Activated CD8-positive, alpha-beta memory T cell treated with anti-CD3 and anti-CD28 coated beads, Interleukin-2, amount 10 ng/mL, durations not matched to agents 7 days and 5 days (primary cell): ENCODE measurements at places on chromosomes 6 and 20. TPM values are rescaled to one million over a fixed set of nuclear protein-coding genes. Genes with fewer than 3 reads are reported as not detected.

GRCh38 chr6:84019842-84020211 lies 13.7 kb upstream of the MRAP2 start:
- H3K27me3 ChIP-seq = peaks cover 11% of the 10 kb centered on the region
- H3K4me1 ChIP-seq = peaks cover 3% of the 10 kb centered on the region
- no peak for DNase-seq
- H3K4me3 ChIP-seq = no peak overlapping the region
- H3K36me3 ChIP-seq = no peaks in the 10 kb centered on the region

Gene CPNE5
- 0.79 TPM for total RNA-seq

Gene ANKRD66
- total RNA-seq = not detected

Gene COL19A1
- total RNA-seq = not detected

DNA sequence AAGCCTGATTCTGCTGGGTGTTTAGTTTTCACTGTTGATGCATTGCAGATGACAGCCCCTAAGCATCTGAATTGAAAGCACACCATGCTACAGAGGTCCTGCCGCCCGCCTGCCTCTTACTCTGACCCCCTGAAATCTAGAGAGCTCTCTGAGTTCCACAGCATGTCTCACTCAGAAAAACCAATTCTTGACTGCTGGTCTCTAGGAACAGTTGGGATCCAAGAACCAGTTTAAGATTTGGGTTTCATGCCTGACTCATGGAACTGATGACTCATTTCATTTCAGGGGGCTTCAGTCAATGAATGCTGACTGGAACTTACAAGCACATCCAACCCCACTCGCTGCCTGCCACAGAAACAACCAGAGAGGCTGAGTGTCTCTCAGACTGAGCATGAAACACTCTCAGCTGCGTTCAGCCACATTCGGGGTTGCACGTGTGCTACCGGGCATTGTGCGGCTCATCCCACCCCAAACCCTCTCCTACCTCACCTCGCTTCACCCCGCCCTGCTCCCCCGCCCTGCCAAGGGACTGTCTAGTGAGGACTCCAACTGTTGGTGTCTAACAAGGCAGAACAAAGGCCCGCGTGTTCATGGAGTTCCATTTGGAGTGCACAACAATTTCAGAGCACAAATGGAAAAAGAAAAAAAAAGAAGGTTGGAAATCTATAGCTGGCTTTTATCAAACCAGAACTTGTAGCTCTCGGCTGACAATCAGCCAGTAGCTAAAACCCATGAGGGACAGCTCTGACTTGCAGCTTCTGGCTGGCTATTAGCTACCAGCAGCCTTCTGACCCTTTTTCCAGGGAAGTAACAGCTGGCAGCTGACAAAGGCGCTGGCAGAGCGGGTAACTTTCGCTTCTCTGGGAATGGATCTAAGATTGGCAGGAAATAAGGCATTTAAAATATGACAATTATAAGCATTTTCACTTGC lies 20.0 kb upstream of the TRAF3IP2 start:
- H3K4me1 ChIP-seq = no peaks in the 10 kb centered on the region
- peaks cover 3% of the 10 kb centered on the region for H3K36me3 ChIP-seq
- DNase-seq = no peak
- no peak overlapping the region for H3K4me3 ChIP-seq
- H3K27me3 ChIP-seq = no peaks in the 10 kb centered on the region
- H3K27ac ChIP-seq = no peak overlapping the region

Gene SOX18
- 0.20 TPM for total RNA-seq

Gene MAD2L1BP
- total RNA-seq = 37.9 TPM

Gene LTB
- 839 TPM for total RNA-seq

- peaks cover 5% of the 10 kb centered on the region for H3K36me3 ChIP-seq
- peaks cover 7% of the 10 kb centered on the region for H3K27me3 ChIP-seq
- H3K4me3 ChIP-seq = peak overlapping the region; percentile 85
Measured at GRCh38 chr6:53651205-53651763, 14.3 kb downstream of the KLHL31 start.

Gene MCCD1
- total RNA-seq = not detected

DNA sequence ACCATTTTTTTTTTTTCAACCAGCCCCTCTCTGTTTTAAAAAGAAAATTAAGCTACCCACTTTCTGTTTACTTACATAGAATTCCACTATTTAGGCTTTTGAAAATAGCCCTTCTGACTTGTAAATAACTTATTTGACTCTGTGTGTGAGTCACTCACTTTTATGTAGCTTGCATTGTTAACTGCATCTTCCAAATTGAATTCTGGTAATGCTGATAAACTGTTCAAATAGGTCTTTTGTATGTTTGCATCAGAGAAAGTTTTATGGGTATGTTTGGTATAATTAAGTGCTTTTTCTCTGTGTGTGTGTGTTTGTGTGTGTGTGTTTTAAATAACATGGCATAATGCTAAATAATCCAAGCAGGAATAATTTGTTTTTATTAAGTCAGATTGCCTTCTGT lies 360.1 kb downstream of the PLCB1 start:
- no peak overlapping the region for H3K27ac ChIP-seq
- H3K4me3 ChIP-seq = no peak overlapping the region
- DNase-seq = no peak
- H3K36me3 ChIP-seq = no peaks in the 10 kb centered on the region

DNA sequence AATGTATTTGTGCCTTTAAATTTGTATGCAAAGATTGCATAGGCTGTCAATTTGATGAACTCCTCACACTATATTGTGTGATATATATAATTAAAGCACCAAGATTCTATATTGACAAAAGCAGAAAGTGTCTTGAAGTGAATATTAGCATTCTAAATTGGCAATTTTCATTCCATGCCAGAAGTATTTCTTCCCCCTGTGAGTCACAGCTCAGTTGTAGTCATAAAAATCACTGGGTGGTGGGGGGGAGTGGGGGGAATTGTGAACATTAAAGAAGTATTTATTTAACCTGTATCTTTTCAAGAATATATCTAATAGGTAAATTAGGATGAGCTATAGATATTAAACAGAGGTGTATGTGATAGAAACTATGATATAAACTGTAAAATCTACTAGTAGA lies 3.1 kb upstream of the ARMC2 start:
- no peaks in the 10 kb centered on the region for H3K27me3 ChIP-seq
- H3K4me1 ChIP-seq = peaks cover 20% of the 10 kb centered on the region
- H3K4me3 ChIP-seq = no peak overlapping the region
- DNase-seq = no peak
- no peak overlapping the region for H3K27ac ChIP-seq
